ENCODE measurements at places on chromosomes 12 and 14.

- peak; percentile 76 for DNase-seq
Measured at GRCh38 chr12:753611-754472, 1.5 kb downstream of the WNK1 start.

GRCh38 chr14:31174433-31174832, 33.2 kb downstream of the HECTD1 start:
- no peak for DNase-seq

GRCh38 chr14:70282666-70283065, 76.8 kb downstream of the COX16 start:
- DNase-seq: no peak

GRCh38 chr12:14781563-14781962, 21.7 kb downstream of the WBP11 start:
- no peak for DNase-seq

- no peak for DNase-seq
Measured at GRCh38 chr12:88693837-88694445, 113.7 kb upstream of the KITLG start.

DNA sequence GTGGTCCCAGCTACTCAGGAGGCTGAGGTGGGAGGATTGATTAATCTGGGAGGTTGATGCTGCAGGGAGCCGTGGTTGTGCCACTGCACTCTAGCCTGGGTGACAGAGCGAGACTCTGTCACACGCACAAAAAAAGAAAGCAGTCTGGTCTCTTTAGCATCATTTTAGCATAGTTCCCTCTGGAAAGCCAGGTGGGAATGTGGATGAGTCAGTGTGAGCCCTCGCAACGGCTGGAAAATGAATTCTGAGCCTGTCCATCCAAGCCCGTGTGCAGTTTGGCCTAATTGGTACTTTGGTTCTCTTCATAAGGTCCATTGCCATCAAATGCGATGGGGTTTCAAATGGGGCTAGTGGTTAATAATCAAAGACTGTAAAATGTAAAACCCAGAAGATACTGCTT, 2.4 kb downstream of the MYL2 start:
- DNase-seq: no peak
